Stimulated activated CD8-positive, alpha-beta memory T cell treated with anti-CD3 and anti-CD28 coated beads, Interleukin-2, amount 100 ng/mL, for 1 hour (primary cell): ENCODE measurements at places on chromosomes 7 and 10.

GRCh38 chr7:140010194-140010895 is 52.4 kb downstream of the PARP12 start:
- DNase-seq, result no peak

- DNase-seq, result no peak
These were observed 120.7 kb upstream of the CTBP2 start for GRCh38 chr10:125281091-125281490.

DNA sequence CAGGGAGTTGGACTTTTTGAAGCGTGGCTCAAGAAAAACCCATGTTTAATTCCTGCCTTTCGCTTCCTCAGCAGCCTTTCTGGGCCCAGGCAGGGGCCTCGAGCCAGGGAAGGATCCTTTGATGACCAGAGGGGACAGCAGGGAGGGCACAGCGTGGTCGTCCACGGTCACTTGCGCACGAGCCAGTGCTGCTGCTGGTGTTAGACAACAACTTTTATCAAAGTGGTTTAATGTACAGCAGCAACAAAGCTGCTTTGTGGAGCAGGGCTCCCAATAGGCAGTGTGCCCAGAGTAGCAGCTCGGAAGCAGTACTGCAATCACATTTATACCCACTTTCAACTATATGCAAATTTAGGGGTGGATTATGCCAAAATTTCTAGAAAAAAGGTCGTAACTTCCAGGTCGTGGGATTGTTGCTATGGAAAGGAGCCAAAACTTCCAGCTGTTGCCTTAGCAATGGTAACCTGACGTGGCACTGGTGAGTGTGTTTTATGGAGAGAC is 6.1 kb downstream of the GIMAP1 start:
- DNase-seq, result no peak

DNA sequence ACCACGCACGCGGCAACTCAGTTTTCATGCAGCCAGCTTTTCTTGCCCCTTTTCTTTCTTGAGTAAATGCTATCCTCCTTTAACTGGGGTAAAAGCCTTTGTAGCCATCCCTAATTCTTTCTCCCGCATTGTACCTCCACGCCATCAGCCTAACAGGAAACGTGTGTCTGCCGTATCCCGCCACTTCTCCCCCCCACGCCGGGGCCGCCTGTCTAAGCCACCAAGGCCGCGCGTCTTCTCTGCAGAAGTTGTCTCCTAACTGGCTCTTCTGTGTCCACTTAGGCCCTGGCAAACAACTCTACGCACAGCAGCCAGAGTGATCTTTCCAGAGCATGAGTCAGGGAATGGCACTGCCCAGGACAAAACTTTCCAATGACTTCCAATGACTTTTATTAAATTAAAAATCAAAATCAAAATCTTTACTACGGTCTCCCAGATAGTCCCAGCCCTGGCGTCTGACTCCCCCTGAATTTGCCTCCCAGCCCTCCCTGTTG is 74.6 kb downstream of the XRCC2 start:
- DNase-seq, result no peak

DNA sequence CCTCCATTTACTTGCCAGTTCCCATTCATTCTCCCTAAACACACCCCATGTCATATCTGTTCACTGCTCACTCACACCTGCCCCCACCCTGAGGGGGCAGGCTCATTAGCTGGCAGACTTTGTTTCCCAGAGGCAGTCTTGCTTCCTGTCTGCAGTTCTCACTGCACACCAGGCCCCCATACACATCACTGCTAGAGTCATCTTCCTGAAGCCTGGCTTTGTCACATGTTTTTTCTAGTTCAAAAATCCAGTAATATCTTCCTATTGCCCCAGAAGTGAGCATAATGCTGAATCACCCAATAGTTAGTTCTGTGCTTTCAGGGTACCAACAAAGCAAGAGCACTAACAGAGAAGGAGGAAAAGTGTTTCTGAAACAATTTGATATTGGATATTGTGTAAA is 1.9 kb downstream of the LRRC72 start:
- no peak for DNase-seq

GRCh38 chr7:25831062-25831691 is 320.8 kb upstream of the NFE2L3 start:
- no peak for DNase-seq

GRCh38 chr7:74709880-74710671 is 52.6 kb downstream of the GTF2I start:
- no peak for DNase-seq

DNA sequence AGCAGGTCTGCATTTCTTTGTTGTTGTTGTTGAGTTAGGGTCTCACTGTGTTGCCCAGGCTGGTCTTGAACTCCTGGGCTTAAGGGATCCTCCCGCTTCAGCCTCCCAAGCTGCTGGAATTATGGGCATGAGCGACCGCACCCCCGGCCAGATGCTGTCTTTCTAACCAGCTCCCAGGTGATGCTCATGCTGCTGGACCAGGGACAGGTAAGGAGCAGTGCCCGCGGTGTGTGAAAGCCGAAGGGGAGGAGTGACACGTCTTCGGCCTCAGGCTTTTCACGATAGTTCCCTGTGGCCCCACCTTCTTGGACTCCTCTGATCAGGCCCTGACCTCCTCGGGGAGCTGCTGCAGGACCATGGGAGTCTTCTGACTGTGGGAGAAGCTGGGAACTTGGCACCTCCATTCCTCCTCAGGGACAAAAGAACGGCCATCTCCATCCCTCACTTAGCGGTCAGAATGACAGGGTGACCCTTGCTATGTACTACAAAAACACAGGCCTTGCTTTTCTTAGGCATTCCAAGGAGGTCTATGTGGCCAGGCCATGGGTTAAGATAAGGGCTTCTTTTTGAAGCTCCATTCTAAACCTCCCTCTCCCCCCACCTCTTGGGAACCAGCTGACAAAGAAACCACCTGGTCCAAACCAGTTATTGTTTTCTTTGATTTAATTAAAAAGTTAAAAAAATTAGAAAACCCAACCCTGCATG is 5.5 kb downstream of the SFRP5 start:
- DNase-seq, result no peak

DNA sequence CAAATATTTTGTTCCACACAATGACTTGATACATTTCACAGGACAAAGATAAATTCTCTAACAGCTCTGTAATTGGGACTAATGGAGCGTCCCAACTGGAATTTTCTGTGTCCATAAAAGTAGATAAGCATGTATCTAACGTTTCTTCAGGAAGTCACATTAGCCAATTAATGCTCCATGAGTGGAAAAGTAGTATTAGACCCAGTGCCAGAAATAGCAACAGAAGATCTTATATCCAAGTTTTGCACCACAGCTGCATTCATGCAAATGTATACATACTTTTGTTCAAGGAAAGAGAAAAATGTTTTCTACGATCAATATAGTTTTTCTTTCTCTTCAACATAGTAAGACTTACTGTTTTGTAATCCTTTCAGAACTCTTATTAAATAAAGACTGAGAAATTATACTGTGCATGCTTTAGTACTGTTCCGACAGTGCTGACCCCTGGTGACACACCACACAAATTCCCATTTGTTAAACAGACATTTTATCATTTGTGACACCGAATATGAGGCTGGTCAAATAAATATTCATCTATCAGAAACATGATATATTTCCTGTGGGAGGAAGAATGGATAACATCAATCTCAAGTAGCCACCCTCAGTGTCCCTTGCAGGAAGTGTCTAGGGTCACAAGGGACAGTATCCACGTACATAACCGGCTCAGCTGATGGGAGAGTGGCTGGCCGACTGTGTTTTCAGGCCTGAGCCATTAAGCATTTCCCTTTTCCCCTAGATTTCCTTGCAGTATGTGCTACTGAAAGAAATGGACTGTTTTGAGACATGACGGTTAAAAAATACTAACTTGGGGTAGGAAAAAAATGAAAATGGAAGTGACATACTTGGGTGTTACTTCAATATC is 102.1 kb upstream of the RSU1 start:
- no peak for DNase-seq

- no peak for DNase-seq
These were observed 5.7 kb upstream of the CLEC5A start for GRCh38 chr7:141952461-141952860.

GRCh38 chr10:101000127-101000914 is 713 bp downstream of the LZTS2 start:
- no peak for DNase-seq
